Activated naive CD8-positive, alpha-beta T cell treated with anti-CD3 and anti-CD28 coated beads, Interleukin-2, amount 50 U/mL, for 24 hours (primary cell): ENCODE measurements at places on chromosomes 5 and 9.
A peak's percentile ranks its signal among the peaks of the same experiment; 100 is the strongest.

GRCh38 chr5:1526681-1527131 lies 2.9 kb upstream of the LPCAT1 start:
- no peak for DNase-seq
- no peak overlapping the region for H3K4me3 ChIP-seq
- H3K36me3 ChIP-seq, result peaks cover 6% of the 10 kb centered on the region
- peak overlapping the region; percentile 46 for H3K27ac ChIP-seq

- H3K4me1 ChIP-seq, result no peaks in the 10 kb centered on the region
- no peaks in the 10 kb centered on the region for H3K27me3 ChIP-seq
- H3K27ac ChIP-seq, result no peak overlapping the region
- H3K4me3 ChIP-seq, result no peak overlapping the region
- H3K36me3 ChIP-seq, result no peaks in the 10 kb centered on the region
- no peak for DNase-seq
Measured at GRCh38 chr5:119706049-119706448, 76.7 kb downstream of the FAM170A start.

DNA sequence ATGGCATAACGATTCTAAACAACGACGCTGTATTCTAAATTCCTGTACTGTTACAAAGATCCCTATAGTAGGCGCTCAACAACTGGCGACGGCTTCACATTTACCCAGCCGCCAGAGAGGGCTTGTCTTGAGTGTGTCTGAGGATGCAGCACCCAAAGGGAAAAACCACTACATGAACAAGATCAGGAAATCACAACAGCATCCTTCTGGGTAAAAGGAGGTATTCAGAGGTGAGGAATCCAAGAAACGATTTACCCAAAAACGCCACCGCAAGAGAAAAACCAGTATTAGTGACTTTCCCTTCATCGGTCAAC lies 711 bp downstream of the TTC33 start:
- H3K27ac ChIP-seq, result no peak overlapping the region
- H3K27me3 ChIP-seq, result no peaks in the 10 kb centered on the region
- peaks cover 15% of the 10 kb centered on the region for H3K4me1 ChIP-seq
- peak; percentile 58 for DNase-seq
- peaks cover 17% of the 10 kb centered on the region for H3K36me3 ChIP-seq

DNA sequence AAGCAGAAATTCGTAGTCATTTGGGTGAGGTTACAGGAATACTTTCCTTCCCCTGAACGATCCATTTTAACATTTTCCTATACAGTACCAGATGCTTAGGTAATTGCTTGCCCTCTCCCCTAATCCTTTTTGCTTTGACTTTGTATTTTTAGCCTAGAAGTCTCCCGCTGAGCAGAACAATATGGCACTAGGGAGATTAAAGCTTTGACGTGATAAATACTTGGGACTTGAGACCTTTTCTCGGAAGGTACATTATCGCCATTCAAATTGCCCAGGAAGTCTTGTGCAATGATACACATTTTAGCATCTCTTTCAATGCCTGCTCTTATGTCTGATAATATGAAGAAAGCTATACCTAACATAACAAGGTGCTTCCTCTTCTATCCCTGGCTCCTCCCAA lies 22.9 kb upstream of the SPATA31C2 start:
- peaks cover 25% of the 10 kb centered on the region for H3K27me3 ChIP-seq
- no peaks in the 10 kb centered on the region for H3K36me3 ChIP-seq
- no peak overlapping the region for H3K27ac ChIP-seq

- H3K27ac ChIP-seq, result no peak overlapping the region
- peak overlapping the region; percentile 57 for H3K4me3 ChIP-seq
- H3K27me3 ChIP-seq, result peaks cover 29% of the 10 kb centered on the region
- peaks cover 8% of the 10 kb centered on the region for H3K36me3 ChIP-seq
- DNase-seq, result peak; percentile 12
Measured at GRCh38 chr5:31855134-31856040, 216.5 kb downstream of the PDZD2 start.

- DNase-seq, result no peak
- no peak overlapping the region for H3K27ac ChIP-seq
- H3K36me3 ChIP-seq, result peaks cover 11% of the 10 kb centered on the region
- H3K4me1 ChIP-seq, result peaks cover 1% of the 10 kb centered on the region
- no peak overlapping the region for H3K4me3 ChIP-seq
Measured at GRCh38 chr5:81093536-81094196, 133.5 kb downstream of the RASGRF2 start.

DNA sequence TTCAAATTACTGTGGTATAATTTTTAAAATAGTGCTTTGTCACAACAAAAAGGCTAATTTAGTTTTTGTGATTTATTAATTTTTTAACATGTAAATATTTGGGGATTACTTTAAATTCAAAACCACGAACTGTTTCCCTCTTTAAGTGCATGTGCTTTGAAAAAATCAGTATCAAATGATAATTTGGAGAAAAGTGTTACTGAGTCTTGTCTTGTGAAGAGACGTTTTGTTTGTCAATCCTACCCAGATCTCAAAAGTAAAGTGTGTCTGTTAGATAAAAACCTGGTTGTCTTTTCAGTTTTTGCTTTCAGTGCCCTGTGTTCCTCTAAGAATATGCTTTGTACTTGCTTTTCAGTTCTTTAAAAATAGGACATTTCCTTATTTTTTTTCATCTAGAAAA lies 7.7 kb downstream of the ZSWIM6 start:
- H3K27me3 ChIP-seq, result peaks cover under 1% of the 10 kb centered on the region
- H3K4me1 ChIP-seq, result peaks cover 45% of the 10 kb centered on the region
- no peak overlapping the region for H3K27ac ChIP-seq
- H3K36me3 ChIP-seq, result peaks cover 6% of the 10 kb centered on the region

DNA sequence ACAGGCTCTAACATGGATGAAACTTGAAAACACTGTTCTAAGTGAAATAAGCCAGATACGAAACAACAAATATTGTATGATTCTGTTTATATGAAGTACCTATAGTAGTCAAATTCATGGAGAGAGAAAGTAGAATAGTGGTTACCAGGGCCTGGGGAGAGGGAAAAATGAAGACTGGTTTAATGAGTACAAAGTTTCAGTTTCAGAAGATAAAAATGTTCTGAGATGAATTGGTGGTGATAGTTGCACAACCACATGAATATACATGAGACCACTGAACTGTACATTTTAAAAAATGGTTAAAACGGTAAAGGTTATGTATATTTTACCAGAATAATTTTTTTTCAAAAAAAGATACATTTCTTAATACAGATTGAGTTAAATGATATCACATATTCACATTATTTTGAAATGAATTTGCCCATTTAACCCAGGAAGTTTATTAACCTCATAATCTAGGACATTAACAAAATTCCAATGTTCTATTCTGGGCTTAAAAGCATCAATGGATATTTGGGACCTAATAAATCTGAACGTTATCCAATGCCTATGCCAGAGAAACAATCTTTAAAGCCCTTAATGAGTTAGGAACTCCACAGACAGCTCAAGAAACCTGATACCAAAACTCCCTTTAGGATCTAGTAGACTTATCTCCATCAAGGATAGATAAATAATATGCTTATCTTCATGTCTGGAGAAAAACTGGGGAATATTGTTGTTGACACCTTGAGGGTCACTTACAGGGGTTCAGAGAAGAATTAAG lies 521.3 kb downstream of the EFNA5 start:
- H3K4me1 ChIP-seq, result no peaks in the 10 kb centered on the region
- no peaks in the 10 kb centered on the region for H3K36me3 ChIP-seq
- H3K4me3 ChIP-seq, result no peak overlapping the region
- no peak for DNase-seq
- peaks cover 2% of the 10 kb centered on the region for H3K27me3 ChIP-seq

DNA sequence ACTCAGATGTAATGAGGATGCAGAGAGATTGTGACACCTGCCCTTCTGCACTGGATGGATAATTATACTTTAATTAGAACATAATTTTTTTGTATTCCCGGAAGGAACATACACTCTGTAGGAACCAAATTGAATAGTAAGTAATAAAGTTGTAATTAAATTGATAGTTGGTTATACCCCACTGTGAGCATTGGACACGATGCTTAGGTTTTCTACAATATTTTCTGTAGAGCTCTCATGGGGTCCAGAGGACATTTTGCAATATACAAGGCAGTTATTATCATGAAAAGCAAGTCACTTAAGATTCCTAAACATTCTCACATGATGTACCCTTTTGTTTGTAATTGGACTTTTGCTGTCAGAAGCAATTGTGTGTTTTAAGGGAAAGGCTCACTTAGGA lies 63.4 kb downstream of the DIRAS2 start:
- no peak overlapping the region for H3K27ac ChIP-seq
- DNase-seq, result no peak
- no peaks in the 10 kb centered on the region for H3K36me3 ChIP-seq
- no peak overlapping the region for H3K4me3 ChIP-seq

- DNase-seq, result no peak
- no peaks in the 10 kb centered on the region for H3K27me3 ChIP-seq
- no peak overlapping the region for H3K4me3 ChIP-seq
- H3K36me3 ChIP-seq, result peaks cover 25% of the 10 kb centered on the region
- H3K27ac ChIP-seq, result no peak overlapping the region
Measured at GRCh38 chr5:175711472-175712312, 53.8 kb downstream of the HRH2 start.

DNA sequence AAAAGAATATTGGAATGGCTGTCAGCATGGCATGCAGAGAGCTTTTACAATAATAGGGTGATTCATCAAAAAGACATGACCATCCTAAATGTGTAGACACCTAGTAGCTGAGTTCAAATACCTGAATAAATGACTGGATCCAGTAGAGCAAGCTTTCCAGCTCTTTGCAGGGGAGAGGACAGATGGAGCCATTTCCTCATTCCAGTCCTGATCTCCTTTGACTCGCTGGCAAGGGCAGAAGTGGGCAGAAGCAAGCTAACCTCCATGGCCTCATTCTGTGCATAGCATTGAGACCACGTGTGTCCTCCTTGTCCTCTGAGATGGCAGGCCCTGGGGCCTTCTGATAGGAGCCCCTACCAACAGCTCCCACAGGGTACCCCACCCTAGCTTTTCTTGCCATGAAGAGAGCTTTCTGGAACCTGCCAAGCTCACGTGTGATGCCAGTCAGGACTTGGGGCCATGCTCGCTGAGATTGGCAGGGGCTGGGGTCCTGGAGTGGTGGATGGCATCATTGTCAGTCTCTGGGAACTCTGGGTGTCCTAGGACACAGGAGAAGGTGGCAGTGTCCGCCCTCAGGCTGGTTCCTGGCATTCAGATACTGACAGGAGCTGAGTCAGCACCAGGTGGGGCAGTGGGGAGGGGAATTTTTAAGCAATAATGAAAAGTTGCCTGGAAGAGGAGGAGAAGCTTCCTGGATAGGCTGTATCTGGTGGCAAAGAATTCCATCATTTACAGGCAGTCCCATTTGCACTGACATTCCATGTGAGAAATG lies 33.6 kb downstream of the WWC1 start:
- no peak overlapping the region for H3K27ac ChIP-seq
- DNase-seq, result no peak
- H3K4me3 ChIP-seq, result no peak overlapping the region

DNA sequence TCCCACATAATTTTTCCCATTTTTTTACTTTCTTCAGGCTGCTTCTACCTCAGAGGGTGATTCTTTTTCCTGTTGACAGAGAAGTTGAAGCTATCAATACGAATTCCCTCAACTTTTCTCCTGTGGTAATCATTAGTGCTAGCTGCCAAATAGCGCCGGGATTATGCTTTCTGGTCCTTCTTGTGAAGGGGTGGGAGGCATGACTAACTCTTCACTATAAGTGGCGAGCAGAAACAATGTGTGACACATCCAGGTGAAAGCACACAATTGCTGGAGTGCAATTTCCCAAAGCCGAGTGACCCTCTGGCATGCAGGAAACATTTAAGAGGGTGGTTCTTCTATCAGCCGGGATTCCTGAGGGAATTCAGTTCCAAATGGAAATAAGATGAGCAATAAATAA lies 56.0 kb downstream of the TRPC7 start:
- peaks cover 2% of the 10 kb centered on the region for H3K27me3 ChIP-seq
- no peaks in the 10 kb centered on the region for H3K36me3 ChIP-seq
- no peak overlapping the region for H3K27ac ChIP-seq
- H3K4me1 ChIP-seq, result no peaks in the 10 kb centered on the region
- no peak for DNase-seq
- H3K4me3 ChIP-seq, result no peak overlapping the region

- no peak overlapping the region for H3K4me3 ChIP-seq
- DNase-seq, result no peak
- no peak overlapping the region for H3K27ac ChIP-seq
- H3K4me1 ChIP-seq, result peaks cover 22% of the 10 kb centered on the region
- H3K36me3 ChIP-seq, result no peaks in the 10 kb centered on the region
Measured at GRCh38 chr9:134383148-134383547, 56.9 kb downstream of the RXRA start.

GRCh38 chr9:113678859-113679256 lies 197.3 kb upstream of the ZNF618 start:
- no peak overlapping the region for H3K27ac ChIP-seq
- H3K4me1 ChIP-seq, result peaks cover 9% of the 10 kb centered on the region
- H3K27me3 ChIP-seq, result peaks cover 62% of the 10 kb centered on the region
- no peaks in the 10 kb centered on the region for H3K36me3 ChIP-seq

DNA sequence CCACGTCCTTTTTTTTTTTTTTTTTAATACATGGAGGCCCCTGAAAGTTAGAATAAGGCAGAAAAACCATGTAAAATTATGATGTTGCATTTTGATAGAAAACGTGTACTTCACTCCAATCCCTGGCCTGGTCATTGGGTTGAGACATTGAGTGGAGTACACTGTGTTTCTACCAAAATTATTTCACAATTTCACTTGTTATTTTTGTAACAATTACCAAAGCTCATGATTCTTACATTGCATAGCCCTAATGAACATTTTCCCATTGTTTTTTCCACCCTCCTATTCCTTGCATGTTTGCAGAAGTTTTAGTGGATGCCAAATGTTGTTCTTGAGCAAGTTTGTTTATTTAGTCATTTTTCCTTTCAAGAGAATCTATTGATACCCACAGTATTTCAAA lies 21.9 kb downstream of the MAMDC2 start:
- H3K27ac ChIP-seq, result no peak overlapping the region
- no peak for DNase-seq
- H3K27me3 ChIP-seq, result peaks cover 11% of the 10 kb centered on the region
- no peaks in the 10 kb centered on the region for H3K36me3 ChIP-seq

- H3K4me1 ChIP-seq, result peaks cover 5% of the 10 kb centered on the region
- no peaks in the 10 kb centered on the region for H3K36me3 ChIP-seq
- no peak overlapping the region for H3K27ac ChIP-seq
- no peak for DNase-seq
- no peak overlapping the region for H3K4me3 ChIP-seq
Measured at GRCh38 chr9:136645903-136646754, 16.6 kb upstream of the EGFL7 start.

- no peak overlapping the region for H3K27ac ChIP-seq
- no peaks in the 10 kb centered on the region for H3K4me1 ChIP-seq
- no peak for DNase-seq
- H3K27me3 ChIP-seq, result no peaks in the 10 kb centered on the region
- no peak overlapping the region for H3K4me3 ChIP-seq
- H3K36me3 ChIP-seq, result peaks cover 19% of the 10 kb centered on the region
Measured at GRCh38 chr5:137714946-137715345, 20.9 kb downstream of the KLHL3 start.

GRCh38 chr9:99140685-99141314 lies 35.9 kb downstream of the TGFBR1 start:
- no peak overlapping the region for H3K4me3 ChIP-seq
- H3K4me1 ChIP-seq, result peaks cover 39% of the 10 kb centered on the region
- peak; percentile 39 for DNase-seq
- H3K36me3 ChIP-seq, result peaks cover 51% of the 10 kb centered on the region
- H3K27ac ChIP-seq, result peak overlapping the region; percentile 32
